ENCODE measurements at places on chromosomes 5 and 9.

GRCh38 chr9:89972535-89972934 is 367.7 kb downstream of the GADD45G start:
- no peak for DNase-seq

DNA sequence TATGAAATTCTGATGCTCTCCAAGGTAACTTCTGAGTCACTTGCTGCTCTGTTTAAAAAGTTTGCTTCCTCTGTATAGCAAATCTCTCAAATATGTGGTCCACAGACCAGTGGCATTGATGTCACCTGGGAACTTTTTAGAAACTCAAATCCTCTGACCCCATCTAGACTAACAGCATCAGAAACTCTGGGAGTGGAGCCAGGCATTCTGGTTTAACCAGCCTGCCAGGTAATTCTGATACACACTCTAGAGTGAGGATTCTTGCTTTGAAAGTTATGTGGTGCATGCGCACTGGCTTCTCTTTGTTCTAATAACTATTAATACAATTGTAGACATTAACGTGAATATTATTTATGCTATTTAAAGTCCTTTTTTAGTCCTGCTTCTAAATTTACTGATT is 298.1 kb downstream of the SLF1 start:
- no peak for DNase-seq

DNA sequence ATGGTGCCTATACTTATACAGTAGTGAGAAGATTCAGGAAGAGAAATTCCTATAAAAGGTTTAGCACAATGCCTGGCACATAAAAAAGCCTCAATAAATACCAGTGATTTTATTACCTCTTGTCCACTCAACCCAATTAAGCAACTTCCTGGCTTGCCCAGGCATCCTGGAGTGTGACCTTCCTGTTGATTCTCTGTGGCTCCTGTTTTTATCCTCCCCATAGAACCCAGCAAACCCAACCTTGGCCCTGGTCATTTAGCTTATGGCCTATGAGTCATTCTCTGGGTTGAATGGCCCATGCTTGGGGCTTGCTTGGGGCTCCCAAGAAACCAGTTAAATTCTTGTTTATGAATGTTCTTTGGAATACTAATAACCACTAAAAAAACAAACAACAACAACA is 21.4 kb upstream of the SPARC start:
- DNase-seq: no peak

- no peak for DNase-seq
These were observed 1573.4 kb downstream of the EFNA5 start for GRCh38 chr5:106097340-106097739.

DNA sequence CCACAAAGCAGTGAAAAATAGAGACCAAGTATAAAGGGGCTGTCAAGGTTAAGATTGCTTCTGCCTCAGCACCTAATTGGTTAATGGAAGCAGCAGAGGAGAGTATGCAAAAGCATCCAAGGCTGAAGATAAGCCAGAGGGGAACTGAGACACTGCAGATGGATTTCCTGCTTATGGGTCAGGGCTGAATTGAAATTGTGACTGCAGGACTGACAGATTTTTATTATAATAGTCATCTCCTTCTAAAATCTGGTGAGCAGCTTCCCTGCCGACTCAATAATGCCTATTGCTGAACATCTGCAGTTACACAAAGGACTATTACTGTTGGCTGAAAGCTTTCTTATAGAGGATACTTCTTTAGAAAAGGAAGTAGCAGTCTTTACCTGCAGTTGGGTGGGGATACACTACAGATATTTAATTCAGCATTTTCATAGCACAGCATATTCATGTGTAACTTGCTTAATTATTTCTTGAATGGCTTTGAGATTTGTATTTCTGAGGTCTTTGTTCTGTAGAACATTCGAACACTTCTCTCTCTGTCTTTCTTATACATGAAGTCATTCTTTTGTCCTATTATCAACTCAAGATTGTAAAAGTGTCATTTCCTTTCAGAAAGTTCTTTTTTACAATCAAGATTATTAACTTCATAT is 363.0 kb upstream of the RIOK2 start:
- DNase-seq: no peak

- no peak for DNase-seq
These were observed 250.9 kb downstream of the ADGRV1 start for GRCh38 chr5:90809311-90810056.

DNA sequence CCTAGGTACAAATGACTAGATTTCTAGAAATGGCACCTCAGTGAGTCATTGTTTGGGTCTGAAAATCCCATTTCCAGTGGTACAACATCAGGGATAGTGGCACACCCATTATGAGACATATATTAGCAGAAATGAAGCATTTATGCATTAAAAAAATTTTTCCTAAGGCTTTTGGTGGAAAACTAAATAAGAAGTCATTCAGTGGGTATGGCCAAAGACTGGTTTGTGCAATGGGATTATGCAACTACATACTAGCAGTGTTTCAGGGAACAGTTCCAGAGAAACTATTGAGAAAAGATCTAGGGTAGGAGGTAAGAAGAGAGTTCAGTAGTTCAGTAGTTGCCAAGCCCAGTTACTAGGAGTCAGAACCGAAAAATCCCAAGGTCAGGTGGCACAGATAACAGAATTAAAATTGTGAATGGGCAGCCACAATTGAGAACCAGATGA is 106.5 kb upstream of the HAPLN1 start:
- DNase-seq: no peak

GRCh38 chr9:6552498-6553121 is 92.9 kb downstream of the GLDC start:
- no peak for DNase-seq

DNA sequence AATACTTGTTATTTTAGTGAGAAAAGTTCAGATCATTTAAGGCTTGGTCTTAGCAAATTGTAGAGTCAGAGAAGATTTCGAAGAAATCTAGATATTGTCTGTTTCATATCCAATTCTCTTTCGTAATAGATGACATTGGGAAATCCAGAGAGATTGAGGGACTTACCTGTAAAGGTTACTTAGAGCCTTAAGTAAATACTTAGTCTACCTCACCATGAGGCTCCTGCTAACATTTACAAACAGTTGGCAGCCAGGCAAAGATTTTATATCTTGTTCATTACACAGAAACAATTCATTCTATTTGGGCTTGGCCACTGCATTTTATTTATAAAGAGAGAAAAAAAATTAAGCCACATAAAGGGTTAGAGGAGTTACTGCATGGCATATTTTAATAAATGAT is 70.3 kb downstream of the FGF10 start:
- no peak for DNase-seq

GRCh38 chr9:75644649-75645048 is 245.8 kb upstream of the PCSK5 start:
- DNase-seq: no peak

DNA sequence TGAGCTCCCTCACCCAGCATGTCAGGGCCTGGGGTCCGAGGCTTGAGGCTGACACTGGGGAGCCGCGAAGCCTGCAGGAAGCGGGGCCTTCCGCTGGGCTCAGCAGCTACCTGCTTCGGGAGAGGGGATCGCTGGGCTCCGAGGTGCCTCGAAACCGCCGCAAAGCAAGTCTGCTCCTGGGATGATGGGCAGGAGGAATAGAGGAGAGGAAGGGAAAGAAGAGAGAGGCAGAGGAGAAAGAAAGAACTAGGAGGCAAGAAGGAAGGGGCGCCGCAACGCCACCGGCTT is 1.5 kb upstream of the PRDM12 start:
- no peak for DNase-seq

- DNase-seq: no peak
These were observed 175.1 kb upstream of the OTULINL start for GRCh38 chr5:14406554-14406849.

DNA sequence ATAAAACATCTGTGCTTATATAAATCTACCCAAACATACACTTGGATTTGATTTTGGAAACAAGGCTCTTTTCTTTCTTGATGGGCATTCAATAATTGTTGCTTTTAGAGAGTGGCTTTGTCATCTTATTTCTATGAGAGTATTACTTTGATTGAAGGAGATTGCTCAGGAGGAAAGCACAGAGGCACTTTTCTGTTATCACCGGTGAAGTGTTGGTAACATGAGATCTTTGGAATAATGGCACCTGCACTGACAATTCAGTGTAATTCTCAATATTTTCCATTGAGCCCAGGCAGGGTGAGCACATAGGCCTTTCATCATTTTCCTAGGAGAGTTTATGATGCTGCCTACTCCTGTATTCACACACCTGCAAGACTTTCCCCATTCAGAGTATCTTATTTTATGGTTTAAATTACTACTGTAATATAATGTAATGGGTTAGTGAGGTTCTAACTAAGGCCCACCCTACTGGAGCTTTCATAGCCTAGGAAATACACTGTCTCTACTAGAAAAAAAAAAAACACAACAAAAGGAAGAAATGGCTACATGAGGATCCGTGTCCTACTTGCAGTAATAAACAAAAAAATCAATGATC is 244.3 kb downstream of the DENND1A start:
- DNase-seq: no peak

- no peak for DNase-seq
These were observed 11.1 kb upstream of the CACNA1B start for GRCh38 chr9:137866226-137867141.

GRCh38 chr5:135327429-135328127 is 71.5 kb downstream of the MACROH2A1 start:
- no peak for DNase-seq

- DNase-seq: no peak
These were observed 14.5 kb upstream of the ZNF622 start for GRCh38 chr5:16480144-16480543.

DNA sequence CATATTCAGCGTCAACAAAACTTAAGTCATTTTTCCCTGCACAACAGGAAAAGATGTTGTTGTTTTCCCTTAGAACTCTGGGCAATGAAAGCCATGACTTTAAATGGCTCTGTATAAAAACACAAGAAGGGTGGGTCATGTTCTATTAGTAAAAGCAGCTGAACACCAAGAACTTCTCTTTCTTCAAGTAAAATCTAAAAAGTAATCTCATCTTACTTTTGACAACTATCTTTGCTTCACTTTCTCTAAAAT is 9.1 kb downstream of the PFDN1 start:
- DNase-seq: no peak

GRCh38 chr5:178770621-178771020 is 40.2 kb upstream of the ZNF354A start:
- DNase-seq: no peak

- no peak for DNase-seq
These were observed 92.8 kb upstream of the CAST start for GRCh38 chr5:96569332-96569731.

DNA sequence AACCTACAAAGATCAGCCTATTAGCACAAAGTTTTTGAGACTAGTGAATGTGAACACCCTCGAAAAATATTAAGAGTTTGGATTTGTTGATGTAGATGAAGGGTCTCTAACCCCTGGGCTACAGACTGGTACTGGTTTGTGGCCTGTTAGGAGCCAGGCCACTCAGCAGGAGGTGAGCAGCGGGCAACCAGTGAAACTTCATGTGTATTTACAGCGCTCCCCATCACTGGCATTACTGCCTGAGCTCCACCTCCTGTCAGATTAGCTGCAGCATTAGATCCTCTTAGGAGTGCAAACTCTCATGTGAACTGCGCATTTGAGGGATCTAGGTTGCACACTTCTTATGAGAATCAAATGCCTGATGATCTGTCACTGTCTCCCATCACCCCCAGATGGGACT is 11.2 kb upstream of the PAM start:
- no peak for DNase-seq

DNA sequence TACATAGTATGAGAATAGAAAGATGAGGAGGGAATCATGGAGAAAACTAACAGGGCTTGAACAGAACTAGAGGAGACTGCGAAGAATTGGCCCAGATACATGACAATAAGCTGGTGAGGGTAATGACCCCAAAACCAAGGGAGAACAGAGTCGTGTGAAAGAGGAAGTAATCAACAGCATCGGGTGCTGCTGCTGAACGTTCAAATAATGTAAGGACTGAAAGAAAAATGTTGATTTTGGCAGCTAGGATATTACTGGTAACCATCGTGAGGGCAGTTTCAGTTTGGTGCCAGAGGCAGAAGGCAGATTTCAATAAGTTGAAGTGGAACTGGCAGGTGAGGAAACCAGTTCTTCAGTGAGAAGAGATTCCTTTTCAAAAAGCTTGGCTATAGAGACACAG is 66.8 kb upstream of the SMC2 start:
- no peak for DNase-seq

- no peak for DNase-seq
These were observed 5.8 kb downstream of the CEP72 start for GRCh38 chr5:617896-618295.

GRCh38 chr9:80134487-80134886 is 562.7 kb downstream of the TLE4 start:
- no peak for DNase-seq

Data from endothelial cell (in vitro differentiated cells).